ENCODE measurements at places on chromosomes 6 and 20.
A peak's percentile ranks its signal among the peaks of the same experiment; 100 is the strongest.

DNA sequence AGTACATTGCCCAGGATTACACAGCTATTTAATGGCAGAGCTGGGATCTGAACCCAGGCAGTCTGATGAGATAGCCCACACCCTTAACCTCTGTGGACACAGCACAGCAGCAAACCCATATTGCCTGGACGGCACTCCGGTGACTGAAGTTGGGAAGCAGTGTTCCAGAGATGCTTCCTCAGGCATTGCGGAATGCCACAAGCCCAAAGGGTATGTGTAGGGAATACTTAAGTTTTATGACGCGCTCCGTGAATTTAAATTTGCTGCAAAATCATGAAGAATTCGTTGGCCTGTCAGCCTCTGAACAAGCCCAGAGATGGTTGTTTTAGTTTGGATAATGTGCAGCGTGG, 46.4 kb downstream of the PSMG4 start:
- no peak for DNase-seq

DNA sequence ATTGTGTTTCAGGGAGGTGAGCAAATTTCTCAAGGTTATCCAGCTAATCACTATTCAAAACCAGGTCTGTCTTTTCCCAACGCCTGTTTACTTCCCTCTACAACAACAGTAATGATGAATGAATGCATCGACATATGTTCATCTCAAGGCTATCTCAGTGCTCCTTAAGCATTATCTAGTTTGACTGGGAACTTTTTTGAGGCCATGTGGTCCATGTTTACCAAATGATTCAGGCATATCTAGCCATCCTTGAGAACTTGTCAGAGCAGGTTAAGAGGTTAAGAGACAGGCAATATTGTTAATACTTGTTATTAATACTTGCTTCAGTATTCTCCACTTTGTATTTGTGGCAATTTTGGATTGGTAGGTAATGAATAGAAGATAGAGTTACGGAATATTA, 1038.4 kb upstream of the FLRT3 start:
- no peak for DNase-seq

- peak; percentile 85 for DNase-seq
These were observed 165.9 kb downstream of the SASH1 start for GRCh38 chr6:148508401-148509041.

DNA sequence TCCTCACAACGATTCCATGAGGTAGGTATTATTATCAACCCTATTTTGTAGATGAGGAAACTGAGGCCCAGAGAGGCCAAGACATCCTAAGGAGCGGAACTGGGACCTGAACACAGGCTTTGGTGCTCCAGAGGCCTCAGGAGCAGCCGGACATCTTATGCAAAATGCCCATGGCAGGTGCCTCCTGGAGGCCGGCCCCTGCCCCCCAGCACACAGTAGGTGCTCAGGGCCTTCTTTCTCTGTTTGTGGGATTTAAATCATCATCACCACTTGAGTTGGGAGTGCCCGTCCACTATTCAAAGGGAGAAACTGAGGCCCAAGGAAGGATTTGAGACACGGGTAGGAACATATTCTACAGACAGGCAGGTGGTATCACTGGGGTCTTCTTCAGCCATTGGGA, 41.2 kb downstream of the CEBPB start:
- DNase-seq = no peak

DNA sequence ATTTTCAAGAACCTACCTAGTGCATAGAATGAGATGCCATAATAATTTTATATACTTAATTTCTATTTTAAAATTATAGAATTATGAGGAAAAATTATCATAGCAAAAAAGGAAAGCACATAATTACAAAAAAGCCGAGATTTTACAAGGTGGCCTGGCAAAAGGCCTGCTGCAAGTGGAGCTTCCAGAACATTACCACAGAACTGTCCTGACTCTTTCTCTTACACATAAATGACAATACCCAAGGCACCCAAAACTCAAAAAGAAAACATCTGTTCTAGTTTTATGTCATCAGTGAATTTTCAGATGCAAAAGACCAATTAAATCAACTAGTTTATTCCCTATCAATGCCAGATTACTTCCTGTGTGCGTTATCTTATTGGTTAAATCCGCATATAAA, 74.2 kb downstream of the FILIP1 start:
- DNase-seq = no peak

GRCh38 chr6:19142275-19142674, 694.9 kb upstream of the ID4 start:
- DNase-seq = no peak

DNA sequence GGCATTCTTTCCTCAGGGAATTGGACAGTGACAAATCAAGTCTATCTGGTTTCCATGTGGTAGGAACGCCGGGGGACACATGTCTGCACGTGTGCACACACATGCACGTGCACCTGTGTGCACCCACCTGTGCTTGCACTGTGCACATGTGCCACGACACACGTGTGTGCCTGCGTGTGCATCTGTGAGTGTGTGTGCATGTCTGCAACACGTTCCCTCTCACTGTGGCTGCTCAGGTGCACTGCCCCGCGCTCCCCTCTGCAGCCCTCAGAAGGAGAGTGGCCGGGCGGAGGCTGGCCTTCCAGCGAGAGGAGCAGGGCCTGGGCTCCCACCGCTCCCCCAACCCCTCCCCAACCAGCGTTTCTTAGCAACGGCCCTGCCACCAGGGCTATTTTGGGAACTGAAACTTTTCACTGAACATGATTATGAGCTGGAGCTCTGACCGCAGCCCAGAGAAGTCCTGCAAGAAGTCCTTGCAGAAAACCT, 147.8 kb downstream of the PHACTR3 start:
- no peak for DNase-seq

DNA sequence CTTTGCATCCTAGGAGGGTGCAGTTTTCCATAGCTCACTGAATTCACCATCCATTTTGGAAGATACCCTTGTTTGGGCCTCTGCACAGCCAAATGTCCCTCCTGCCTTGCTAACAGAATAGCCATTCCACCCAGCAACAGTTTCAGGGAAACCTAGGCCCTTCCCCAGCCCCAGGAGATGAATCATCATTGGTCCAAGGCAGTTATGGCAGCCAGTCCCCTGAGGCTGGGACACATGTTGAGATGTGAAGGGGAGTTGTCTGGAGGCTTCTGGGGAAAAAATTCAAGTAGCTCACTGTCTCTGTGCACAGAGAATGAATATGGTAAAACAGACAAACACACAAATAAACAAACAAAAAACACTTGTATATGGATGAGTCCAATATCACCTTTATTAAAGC, 17.4 kb upstream of the SIRPB2 start:
- no peak for DNase-seq
